ENCODE measurements at places on chromosomes 4 and X.

DNA sequence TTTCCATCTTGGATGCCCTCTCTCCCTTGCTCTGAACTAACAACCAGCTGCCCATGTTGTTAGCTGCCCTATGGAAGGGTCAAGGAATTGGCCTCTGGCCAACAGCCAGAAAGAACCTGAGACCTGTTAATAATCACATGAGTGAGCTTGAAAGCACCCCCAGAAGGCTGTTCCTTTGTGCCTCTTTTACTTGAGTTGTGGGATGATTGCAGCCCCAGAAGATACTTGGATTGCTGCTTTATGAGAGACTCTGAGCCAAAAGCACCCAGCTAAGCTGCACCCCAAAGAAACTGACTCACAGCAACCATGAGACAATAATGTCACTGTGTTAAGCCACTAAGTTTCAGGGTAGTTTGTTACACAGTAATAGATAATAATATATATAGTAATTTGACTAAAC, 73.3 kb downstream of the FRYL start:
- no peak for DNase-seq

DNA sequence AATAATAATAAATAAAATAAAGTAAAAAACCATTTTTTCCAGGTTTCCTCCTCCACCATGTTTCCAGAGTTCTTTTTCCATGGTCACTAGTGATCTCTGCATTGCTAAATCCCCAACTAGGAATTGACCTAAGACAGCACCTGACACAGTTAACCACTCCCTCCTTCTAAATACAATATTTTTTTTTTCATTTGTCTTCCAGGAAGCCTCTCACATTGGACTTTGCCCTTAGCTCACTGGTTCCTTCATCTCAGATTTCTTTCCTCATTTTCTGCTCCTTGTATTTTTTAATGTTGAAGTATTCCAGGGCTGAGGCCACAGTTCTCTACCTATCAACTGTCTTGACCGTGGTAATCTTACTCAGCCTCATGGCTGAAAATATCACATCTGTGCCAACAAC, 187.3 kb upstream of the FAM241A start:
- DNase-seq: no peak

- DNase-seq: no peak
These were observed 252.3 kb upstream of the WDFY3 start for GRCh38 chr4:85218756-85219155.

DNA sequence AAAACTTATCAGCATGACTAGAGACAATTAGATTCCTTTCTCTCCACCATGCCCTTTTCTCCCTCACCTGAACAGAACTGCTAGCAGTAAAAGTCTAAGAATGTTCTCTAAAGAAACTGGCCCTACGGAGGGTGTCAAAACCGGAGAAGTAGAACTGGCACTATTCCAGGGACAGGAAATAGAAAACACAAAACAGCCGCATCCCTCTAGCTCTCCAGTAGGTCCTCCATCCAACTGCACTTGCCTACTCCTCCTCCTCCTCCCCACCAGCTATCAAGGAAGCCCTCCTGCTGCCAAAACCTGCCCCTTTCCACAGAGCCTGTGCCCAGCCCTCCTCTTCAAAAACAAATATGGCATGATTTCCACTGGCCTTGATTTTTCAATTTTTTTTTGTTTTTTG, 28.4 kb downstream of the FUNDC1 start:
- DNase-seq: no peak

- no peak for DNase-seq
These were observed 13.0 kb upstream of the TMEM156 start for GRCh38 chr4:39044956-39045826.

DNA sequence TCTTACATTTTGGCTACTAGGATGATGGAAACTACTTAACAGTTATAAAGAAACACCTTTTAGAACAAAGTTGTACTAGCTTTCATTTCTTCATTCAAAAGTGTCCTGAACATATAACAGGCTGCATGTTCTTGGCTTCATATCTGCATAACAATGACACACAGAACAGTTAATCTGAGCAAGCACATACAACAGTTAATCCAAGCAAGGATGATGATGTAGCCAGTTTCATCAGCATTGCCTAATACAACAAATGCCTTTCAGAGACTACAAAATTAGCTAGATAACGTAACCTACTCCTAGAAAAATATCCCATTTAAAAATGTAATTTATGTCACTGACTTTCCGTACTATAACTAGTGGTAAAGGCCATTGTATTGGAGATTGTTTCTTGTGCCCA, 182.1 kb downstream of the SCFD2 start:
- no peak for DNase-seq

DNA sequence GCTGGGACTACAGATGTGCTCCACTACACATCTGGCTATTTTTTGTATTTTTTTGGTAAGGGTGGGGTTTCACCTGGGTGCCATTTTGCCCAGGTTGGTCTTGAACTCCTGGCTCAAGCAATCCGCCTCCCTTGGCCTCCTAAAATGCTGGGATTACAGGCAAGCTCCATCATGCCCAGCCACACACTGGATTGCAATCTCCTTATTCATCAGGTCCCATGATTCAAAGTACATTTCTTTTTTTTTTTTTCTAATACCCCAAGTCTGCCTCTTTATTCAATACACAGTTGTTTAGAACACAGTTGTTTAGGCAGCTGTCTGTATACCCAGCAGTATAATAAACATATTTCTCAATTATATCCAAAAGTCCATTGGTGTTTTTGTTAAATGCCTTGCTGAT, 130.3 kb upstream of the ARSJ start:
- DNase-seq: no peak

DNA sequence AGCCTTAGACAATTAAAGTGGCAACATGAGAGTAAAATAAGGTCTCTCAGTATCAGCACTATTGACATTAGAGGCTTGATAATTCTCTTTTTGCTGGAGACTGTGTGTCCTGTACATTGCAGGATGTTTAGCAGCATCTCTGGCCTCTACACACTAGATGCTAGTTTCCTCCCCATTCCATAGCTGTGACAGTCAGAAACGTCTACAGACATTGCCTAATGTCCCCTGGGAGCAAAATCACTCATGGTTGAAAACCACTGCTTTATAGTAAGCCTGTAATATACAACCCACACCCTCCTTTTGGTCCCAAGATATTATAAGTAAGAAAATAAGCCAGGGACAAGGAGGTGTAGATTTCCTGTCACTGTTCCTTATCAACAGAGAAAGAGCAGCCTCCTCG, 166.0 kb downstream of the FRMPD4 start:
- no peak for DNase-seq

GRCh38 chr4:150242820-150243458, 164.7 kb downstream of the DCLK2 start:
- DNase-seq: no peak

GRCh38 chr4:866761-867390, 40.9 kb upstream of the CPLX1 start:
- DNase-seq: no peak

- DNase-seq: no peak
These were observed 110.4 kb upstream of the MAP9 start for GRCh38 chr4:155487210-155487609.

DNA sequence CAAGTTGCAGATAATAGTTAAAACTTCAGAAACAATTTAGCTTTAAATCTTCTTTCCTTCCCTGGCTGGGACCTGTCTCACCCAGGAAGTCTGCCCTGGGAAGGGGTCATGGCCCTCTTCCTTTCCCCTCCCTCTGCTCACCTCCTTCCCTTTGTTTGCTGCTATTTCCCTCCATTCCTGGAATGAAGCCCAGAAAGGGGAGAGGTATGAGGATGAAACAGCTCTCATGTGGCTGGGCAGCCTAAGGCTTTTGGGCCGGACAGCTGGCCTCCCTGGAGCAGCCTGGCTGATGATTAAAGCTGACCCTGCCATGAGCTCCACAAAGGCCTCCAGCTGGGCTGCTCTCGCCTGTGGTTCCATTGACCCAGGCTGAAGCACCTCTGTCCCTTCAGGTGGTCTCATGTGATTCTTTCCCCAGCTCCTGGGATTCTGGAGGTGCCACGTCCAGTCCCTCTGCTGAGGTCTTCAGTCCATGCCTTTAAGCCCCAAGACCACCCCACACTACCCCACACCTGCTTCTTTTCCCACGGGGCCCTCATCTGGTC, 202.1 kb downstream of the PTTG2 start:
- DNase-seq: no peak

- DNase-seq: no peak
These were observed 991.4 kb downstream of the ARAP2 start for GRCh38 chr4:35252866-35253265.

DNA sequence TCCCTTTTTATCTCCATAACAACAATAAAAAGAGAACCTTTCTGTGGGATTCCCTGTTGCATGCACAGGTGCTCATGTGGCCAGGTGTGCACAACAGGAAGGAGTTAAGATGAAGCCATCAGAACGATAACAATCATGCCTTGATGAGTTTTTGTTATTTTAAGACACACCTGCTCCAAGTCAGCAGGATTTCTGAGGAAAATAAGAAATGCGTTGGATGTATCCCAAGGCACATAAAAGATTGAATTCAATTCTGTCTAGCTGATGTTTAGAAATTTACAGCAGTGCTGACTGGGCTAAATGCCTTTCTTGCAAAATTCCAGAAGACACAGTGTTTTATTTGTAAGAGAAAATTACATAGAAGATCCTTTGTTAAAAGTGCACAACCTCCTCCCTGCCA, 1678.2 kb downstream of the ARAP2 start:
- no peak for DNase-seq

DNA sequence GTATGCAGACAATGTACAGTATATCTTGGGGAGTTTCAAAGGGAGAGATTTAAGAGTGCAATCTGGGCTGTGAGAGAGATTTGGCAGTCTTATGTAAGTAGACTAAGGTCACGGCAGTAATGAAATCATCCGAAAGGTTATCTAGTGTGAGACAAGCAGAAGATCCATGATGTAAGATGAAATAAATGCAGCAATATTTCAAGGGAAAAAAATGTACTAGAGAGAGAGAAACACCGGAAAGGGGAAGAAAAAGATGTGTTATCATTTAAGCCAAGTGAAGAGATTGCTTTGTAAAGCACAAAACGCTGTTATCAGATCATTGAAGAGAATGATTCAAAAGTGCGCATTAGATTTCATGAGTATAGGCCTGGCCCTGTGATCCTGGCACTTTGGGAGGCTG, 88.4 kb upstream of the GUCY1A1 start:
- DNase-seq: no peak

- DNase-seq: no peak
These were observed 313.2 kb downstream of the ANTXR2 start for GRCh38 chr4:79759793-79760192.

DNA sequence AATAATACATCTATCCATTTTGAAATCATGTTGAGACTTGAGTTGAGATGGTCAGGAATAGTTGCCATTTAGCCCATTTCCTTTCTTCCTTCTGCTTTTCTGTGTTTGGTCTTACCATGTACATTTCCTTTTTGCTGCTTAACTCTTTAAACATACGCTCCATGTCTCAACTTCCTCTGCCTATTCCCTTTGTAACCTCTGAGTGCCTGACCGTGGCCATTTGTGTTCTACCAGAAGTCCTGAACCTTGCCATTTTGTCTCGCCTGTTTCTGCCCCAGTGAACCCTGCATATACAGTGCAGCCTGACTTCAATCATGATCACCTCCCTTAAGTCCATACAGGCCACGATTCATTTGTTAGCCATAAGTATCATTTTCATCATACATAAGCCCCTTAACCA, 169.0 kb downstream of the RAPGEF2 start:
- no peak for DNase-seq

DNA sequence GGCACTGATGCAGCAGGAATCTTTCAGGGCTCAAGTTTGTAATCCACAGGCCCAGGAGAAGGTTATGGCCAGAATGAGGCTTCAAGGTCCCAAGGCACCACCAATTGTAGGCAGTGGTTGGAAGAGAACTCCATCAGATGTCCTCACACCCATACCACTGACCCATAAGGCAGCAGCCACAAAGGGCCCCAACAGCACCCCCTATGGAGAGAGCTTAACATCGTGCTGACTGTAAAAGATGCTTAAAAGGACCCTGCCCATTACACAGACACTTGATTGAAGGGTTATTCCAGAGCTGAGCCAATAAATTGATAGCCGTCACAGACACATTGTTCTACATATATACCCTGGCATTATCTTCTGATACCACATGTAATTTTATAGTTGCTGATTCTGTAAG, 113.7 kb downstream of the SOWAHB start:
- DNase-seq: no peak

- DNase-seq: no peak
These were observed 135.2 kb upstream of the EDNRA start for GRCh38 chr4:147345662-147346061.

DNA sequence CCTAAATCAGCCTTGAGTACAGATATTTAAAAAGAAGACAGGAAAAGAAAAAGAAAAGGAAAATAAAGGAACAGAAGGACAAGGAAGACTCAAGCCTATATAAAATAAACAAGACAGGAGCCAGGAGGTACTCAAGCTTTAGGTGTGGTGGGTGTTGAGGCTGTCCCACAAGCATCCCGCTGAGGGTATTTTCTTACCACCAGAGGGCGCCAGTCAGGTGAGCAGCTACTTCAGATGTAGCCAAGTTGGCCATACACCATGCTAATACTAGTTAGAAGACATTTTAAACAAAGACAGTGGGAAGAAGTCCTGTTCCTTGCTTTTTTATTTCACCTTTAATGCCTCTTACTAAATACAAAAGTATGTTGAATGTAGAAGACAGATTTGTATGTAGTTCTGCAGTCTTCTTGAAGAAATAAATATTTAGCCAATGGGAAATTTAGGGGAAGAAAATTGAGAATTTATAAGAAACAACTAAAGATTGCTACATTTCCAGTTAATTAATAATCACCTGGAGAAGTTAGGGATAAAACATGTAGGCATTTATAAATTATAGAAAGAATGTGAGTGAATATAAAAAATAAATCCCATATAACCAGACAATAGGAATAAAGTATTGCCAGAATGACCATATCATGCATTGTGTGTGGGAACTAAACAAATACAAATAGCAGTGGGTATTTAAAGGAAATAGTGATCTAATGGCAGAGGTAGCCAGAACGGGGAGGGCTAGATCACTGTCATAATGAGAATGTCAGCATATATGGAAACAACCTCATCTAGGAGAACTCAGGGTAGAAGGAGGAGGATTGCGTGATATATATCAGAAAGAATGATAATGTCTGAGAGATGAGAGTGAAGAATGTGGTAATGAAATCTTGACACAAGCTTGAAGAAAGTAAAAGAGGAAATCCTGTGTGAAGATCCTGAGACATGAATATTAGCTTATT, 71.0 kb downstream of the MTHFD2L start:
- peak; percentile 52 for DNase-seq

- no peak for DNase-seq
These were observed 142.8 kb downstream of the SLIT2 start for GRCh38 chr4:20394512-20394911.

- DNase-seq: no peak
These were observed 8.5 kb downstream of the TRIM2 start for GRCh38 chr4:153212736-153213135.

DNA sequence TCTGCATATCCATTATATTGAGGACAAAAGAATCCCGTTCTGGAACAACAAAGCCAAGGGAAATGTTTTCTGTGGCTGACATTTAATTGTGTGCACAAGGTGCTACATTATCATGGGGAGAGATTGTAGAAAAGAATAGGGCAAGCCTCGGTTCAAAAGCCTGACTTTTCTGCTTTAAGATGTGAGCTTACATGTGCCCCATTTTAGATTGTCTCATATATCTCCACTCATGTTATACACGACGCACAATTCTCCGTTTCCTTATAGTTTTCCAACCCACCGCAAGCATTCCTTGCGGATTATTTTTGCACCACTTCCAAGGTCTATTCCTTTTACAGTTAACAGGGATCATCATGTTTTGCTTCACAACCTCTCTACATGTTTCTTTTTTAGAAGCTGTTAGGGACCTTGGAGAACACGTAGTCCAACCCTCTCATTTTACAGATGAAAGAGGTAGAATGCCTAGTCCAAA, 99.6 kb upstream of the MAML3 start:
- DNase-seq: no peak
